Mesothelial cell of epicardium (in vitro differentiated cells): ENCODE measurements at places on chromosomes 5 and 9. TPM values are rescaled to one million over a fixed set of nuclear protein-coding genes. Genes with fewer than 3 reads are reported as not detected.

The DDX46 gene
- total RNA-seq: 61.3 to 64.9 TPM (median 61.7 TPM) in 3 replicates

The CBY3 gene
- total RNA-seq: 0.47 TPM in 1 of 3 replicates, not detected in the others

The MED7 gene
- 9.8 to 11.1 TPM (median 11.1 TPM) in 3 replicates for total RNA-seq

The ARHGEF28 gene
- total RNA-seq: 0.22 to 0.40 TPM (median 0.29 TPM) in 3 replicates

The GAS1 gene
- 47.8 to 50.6 TPM (median 49.1 TPM) in 3 replicates for total RNA-seq

The SPDL1 gene
- total RNA-seq: 22.5 to 23.0 TPM (median 22.6 TPM) in 3 replicates

The JMY gene
- 15.7 to 16.7 TPM (median 16.1 TPM) in 3 replicates for total RNA-seq
